ENCODE measurements at places on chromosomes 11 and 22.

DNA sequence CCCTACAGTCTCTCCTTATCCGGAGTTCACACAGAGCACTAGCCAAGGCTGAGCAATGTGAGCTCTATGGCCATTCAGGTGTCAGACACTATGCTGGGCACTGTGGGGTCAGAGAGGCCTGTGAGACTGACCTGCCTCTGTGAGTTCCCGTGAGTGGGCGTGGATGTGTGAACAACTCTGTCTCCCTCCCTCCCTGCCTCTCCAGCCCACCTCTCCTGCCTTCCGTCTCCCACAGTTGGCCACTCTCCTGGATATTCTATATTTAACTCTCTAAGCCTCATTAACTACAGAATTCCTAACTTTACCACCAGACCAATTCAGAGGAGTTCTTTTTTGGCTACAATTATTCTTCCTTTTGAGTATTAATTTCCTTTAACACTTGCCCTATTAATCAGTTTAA lies 191.6 kb upstream of the NCAM1 start:
- DNase-seq = no peak

- DNase-seq = no peak
These were observed 535 bp downstream of the AQP11 start for GRCh38 chr11:77590194-77590782.

DNA sequence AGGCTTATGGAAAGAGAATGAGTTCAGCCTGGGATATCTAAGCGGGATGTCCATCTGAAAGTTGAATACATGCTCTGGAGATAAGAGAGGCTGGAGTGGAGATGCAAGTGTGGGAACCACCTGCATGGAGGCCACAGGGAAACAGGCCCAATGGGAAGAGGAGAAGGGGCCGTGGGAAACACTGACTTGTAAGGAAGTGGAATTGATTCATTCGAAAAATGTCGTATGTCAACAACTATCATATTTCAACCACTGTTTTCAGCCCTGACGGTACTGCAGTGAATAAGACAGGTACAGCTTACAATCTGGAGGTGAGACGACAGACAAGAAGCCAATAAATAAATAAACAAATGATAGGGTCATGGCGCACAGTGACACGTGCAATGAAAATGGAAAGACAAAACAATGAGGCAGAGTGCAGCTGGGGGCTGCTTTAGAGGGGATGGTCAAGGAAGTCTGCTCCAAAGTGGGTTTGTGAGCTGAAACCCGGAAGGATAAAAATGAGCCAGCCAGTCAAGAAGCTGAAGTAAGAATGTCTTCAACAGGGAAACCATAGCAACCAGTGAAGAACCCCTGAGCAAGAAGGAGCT lies 35.9 kb downstream of the EFCAB6 start:
- no peak for DNase-seq

DNA sequence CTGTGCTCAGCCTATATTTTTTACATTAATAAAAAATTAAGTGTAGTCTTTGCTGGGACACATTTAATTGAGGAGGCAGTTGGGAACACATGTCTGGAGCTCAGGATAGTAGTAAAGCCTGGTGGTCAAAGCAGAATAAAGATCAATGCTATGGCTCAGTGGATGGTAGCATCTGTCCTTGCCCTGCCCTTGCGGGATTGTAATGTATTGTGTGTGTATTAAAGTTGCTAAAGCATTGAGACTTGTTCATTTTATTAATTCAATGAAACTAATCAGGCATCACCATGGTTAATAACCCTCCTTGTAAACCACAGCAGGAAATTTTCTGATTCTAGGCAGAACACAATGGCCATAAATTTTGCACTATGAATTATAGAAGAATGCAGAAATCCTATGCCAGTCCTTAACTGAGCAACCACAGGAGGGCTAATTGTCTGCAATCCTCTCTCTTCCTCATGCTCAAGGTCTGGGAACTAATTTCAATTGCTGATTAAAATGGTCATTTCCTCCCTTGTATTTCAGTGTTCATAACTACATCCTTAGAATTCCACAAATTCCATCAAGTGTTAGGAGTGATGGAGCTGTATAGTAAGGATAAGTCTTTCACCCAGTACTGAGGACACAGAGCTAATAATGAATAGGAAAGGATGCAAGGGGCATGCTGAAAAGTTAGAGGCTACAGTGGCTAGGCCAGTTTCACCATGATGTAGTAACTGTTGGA lies 403.2 kb upstream of the DDI1 start:
- DNase-seq = no peak

DNA sequence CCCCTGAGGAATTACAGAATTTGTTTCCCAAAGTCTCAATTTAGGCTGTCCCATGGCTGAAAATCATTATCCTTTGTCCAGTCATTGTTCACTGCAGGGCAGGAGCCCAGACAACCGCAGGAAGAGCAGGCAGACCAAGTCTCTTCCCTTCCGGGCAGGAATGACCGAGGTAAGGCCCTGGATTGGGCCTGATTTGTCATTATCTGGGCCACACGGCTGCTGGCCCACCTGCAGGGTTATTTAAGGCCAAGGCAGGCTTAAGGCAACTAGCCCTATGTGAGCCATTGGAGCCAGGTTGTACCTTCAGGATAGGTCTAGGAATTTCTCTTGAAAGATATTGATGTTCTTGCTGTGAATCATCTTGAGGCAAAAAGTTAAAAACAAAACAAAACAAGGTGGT lies 9.7 kb upstream of the IL10RA start:
- DNase-seq = no peak

DNA sequence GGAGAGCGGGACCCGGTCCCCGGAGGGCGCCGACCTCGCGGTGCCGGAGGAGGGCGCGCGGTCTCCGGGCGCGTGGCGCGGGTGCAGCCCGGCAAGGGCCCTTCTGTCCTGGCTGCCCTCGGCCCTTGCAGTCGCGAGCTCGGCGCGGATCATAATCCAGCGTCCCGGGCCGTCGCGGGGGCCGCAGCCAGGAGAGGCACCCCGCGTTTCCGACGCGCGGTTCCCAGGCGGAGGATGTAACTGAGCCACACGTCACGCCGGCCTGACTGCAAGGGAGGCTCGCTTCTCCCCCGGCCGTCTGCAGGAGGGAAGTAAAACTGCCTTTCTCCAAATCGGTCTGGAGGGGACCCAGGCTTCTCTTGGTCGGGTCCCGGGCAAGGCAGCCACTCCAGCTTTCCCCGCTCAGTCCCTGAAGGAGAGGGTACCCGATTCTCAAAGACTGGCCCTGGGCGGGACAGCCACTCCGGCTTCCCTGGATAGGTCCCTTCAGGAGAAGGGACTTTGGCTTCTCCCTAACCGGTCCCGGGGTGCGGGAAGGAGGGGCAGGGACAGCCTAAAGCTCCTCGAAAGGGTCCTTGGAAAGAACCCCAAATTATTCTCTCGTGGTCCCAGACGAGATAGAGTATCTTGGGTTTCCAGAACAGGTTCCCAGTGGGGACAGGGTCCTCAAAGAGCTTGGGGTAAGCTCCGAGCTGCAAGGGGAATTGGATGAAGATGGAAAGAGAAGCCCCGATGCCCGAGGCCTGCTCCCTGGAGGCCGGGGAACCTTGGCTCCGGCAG lies 836 bp downstream of the SPON1 start:
- peak; percentile 30 for DNase-seq

- DNase-seq = no peak
These were observed 668.7 kb downstream of the BRD1 start for GRCh38 chr22:49158741-49159564.

- DNase-seq = no peak
These were observed 10.5 kb downstream of the EHD1 start for GRCh38 chr11:64867748-64868462.

GRCh38 chr22:49446759-49447710 lies 380.6 kb downstream of the BRD1 start:
- DNase-seq = no peak

- DNase-seq = no peak
These were observed 34.2 kb upstream of the TSKU start for GRCh38 chr11:76748948-76749347.

DNA sequence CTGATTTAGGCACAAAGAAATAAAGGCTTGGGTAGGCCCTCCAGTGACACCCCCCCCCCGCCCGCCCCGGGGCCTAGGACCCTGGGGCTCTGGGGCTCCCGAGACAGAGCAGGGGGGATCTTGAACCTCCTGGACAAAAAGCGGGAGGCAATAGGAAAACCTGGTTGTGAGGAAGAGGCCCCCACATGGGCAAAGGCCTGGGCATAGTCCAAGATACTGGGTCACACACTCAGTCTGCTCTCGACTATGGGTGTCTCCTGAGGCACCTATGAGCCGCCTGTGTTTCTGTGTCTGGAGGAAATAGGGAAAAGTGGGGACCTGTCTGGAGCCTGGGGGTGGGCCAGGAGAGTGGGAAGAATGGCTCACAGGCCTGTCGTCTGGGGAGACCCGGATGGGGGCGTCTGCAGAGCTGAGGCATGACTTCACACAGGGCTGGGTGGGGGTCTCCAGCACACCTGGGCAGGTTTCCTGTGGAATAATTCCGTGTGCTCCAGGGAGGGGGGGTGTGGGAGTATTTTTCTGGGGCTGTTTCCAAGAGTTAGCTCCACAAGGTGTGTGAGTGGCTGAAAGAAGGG lies 2.4 kb upstream of the MN1 start:
- DNase-seq = no peak

- DNase-seq = no peak
These were observed 3.1 kb downstream of the ST13 start for GRCh38 chr22:40853333-40853732.

GRCh38 chr11:59247531-59248227 lies 35.0 kb upstream of the MPEG1 start:
- DNase-seq = no peak

- DNase-seq = no peak
These were observed 38.3 kb downstream of the BIRC2 start for GRCh38 chr11:102385085-102386007.

GRCh38 chr11:119025541-119025940 lies 5.1 kb downstream of the SLC37A4 start:
- DNase-seq = no peak

DNA sequence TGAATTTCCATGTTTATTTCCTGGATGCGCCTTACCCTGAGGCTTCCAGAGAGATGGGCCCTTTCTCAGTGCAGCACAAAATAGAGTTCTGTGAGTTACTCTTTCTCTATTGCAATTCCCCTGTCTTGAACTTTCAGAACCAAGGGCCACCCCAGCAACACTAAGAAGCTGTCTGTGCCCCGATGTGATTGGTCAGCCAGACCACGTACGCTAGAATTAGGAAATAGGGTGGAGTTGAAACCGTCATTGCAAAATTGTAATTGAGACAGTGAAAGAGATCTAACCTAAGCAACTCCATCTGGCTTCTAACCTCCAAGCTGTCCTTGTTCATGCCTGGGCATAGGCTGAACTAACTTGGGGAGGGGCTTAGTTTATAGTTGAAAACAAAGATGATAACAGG lies 981.3 kb downstream of the OPCML start:
- no peak for DNase-seq

GRCh38 chr11:65861165-65861505 lies 902 bp downstream of the MUS81 start:
- no peak for DNase-seq

- no peak for DNase-seq
These were observed 263.0 kb downstream of the OPCML start for GRCh38 chr11:133269267-133269666.

DNA sequence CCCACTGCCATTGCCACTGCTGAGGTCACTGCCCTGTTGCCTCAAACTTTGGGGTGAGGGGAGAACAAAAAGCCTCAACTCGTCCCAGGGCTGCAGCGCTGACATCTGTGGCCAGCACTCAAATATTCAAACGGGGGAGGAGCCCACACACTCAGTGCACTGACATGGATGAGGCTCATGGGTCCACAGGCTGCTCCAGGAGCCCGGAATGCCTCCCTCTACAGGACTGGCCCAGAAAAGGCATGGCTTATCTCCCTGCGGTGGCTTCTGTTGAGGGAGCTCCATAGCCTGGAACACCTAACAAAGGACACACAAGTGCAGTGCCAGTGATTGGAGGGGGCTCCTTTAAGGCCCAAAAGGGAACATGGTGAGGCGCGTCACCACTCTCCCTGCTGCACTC lies 341.1 kb upstream of the LUZP2 start:
- no peak for DNase-seq

- no peak for DNase-seq
These were observed 9.7 kb upstream of the STK33 start for GRCh38 chr11:8603696-8604077.

GRCh38 chr11:111378861-111379601 lies at the start of gene POU2AF1:
Gene POU2AF1 (minus strand): TSS chr11:111379275. CDS start chr11:111379177, 98 bp downstream.
- peak; percentile 52 for DNase-seq

DNA sequence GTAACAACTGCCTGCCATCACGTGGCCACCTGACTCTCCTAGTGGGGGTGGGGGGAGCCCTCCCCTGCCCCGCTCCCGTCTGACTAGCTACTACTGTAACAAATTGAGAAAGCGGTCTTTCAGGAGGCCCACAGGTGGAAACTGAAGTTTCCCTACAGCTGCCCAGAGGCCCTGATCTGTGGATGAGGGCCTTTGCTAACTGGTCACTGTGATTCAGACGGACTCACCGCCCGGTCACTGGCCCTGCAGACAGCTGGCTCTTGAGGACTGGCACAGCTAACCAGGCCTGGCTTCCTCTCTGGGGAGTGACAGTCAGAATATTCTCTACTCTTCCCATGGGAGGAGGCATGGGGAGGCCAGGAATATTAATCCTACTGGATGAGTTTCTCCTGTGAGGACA lies 116.8 kb downstream of the ARHGAP8 start:
- DNase-seq = no peak

- no peak for DNase-seq
These were observed 989.1 kb downstream of the FAM181B start for GRCh38 chr11:81744336-81745116.

DNA sequence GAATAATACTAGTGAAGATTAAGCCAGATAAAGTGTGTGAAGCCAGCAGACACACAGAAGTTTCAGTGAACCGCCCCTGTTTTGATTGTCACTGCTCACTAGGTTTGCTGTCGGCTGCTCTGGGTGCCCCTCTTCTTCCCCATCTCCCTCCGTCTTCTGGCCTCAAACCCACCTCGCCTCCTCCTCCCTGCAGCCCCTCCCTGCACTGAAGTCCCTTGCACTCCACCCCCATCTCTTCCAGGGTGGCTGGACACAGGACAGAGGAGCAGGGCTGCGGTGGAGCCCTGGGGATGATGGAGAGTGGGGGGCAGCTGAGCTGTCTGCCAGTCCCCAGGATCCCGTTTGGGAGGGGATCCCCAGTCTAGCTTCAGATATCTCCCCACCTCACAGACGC lies 53.5 kb downstream of the CYTH4 start:
- DNase-seq = no peak

DNA sequence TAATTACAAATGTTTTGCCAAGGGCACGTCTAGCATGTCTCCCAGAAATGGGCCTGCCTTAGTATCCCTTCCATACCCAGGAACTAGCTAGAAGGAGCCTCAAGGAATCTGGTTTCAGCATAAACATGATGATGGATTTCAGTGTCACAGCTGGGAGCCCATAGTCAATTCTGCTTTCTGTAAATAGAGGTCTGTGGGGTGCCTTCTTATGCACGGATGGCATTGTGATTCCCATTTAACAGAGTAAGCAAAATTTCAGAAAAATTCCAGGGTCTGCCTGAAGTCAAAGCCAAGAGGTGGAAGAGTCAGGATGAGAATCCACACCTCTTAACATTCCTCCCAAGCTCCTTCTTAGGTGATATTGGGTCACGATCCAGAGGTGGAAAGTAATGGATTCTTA lies 12.1 kb downstream of the DUSP18 start:
- DNase-seq = no peak

All from activated effector memory CD4-positive, alpha-beta T cell treated with Interleukin-2 at 50 U/mL for 16 hours (primary cell).